GM12864 (cell line): ENCODE measurements at places on chromosomes 13 and 19.

DNA sequence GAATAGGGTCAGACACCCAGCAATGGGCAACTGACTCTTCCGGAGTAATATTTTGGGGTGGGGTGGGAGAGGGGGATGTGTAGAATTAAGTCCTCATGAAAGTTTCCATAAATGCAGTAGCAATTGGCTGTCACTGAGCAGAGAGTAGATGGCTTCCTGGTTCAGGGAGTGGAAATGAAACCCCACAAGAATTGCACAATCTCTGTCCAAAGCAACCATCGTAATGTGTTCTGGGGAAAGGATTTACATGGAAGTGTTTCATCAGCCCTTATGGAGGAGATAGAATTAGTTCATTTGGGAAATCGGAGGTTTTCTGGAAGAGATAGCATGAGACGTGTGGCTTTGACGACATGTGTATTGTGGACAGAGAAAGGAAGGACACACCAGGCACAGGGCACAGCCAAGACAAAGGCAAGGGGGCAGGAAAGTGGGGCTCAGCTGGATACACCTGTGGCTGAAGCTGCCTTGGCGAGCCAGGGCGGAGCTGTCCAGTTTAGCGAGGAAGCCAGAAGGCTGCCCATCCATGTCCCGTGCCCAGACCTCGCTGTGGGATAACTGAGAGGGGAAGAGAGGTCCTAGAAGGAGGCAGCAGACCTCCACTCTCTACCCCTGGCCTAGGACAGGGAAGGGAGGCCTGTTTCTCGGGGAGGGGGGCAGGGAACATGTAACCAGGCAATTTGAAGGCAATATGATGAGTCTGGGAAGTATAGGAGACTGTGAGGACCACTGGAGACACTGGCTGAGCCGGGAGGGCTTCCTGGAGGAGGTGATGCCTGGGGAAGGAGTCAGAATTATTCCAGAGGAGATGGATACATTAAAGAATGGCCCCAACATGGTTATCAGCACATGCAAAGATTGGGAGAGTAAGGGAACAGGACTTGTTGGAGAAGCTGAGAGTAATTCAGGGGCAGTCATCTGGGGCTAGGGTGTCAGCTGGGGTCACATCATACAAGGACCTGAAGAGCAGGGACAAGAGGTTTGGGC is 2.6 kb upstream of the CLEC4G start:
- DNase-seq: no peak

- no peak for DNase-seq
Observed at GRCh38 chr13:114151565-114152284, 19.3 kb upstream of the RASA3 start.

- DNase-seq: no peak
Observed at GRCh38 chr13:47110141-47110540, 213.3 kb upstream of the HTR2A start.

DNA sequence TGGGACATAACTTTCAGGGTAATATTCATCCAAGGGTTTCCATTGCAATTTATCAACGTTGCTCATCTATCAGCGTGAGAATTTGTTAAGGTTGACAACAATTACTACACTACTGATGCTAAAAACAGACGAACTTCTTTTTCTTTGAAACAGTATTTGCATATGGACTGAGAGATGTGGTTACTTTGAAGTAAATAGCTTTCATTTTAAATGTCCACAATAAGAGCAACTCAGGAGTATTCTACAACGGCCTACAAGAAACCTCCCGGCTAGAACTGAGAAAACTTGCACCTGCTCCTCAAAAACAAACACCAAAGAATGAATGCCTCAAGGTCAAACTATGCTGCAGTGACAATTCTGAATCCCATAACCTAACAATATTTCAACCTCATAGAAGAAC is 238.4 kb downstream of the IRS2 start:
- DNase-seq: no peak

DNA sequence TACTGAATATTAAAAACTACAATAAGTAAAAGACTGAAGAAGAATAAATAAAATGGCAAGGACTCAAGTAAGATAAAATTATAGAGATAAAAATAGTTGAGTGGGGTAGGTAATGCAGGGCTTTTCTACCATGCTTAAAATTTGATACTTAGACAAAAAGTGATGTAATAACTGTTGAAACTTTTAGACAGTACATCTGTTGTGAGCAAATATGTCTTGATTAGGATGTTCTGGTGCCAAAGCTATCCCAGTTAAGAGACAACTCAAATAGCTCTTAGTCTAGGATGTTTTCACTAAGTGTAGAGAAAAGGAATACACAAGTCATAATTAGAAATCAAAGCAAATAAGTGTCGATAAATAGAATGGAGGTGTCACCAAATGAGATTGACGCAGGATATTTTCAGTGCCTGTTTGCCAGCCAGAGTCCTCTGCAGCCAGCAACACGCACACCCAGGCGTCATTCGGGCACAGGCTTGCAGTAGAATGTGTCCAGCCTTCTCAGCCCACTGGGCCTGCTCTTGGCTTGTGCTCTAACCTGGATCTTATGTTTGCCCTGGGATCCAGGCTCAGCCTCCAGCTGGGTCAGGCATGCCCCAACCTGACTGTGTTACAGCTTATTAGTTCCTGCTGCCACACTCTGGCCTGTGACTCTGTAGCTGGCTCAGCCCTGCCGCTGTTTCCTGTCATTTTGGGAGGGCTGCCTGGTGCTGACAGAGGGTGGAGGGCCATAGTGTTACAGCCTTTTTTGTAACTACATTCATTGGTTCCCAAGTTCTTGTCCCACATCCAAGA is 766.2 kb downstream of the PCDH17 start:
- DNase-seq: no peak

- no peak for DNase-seq
Observed at GRCh38 chr19:38736413-38737280, 7.6 kb downstream of the CAPN12 start.

DNA sequence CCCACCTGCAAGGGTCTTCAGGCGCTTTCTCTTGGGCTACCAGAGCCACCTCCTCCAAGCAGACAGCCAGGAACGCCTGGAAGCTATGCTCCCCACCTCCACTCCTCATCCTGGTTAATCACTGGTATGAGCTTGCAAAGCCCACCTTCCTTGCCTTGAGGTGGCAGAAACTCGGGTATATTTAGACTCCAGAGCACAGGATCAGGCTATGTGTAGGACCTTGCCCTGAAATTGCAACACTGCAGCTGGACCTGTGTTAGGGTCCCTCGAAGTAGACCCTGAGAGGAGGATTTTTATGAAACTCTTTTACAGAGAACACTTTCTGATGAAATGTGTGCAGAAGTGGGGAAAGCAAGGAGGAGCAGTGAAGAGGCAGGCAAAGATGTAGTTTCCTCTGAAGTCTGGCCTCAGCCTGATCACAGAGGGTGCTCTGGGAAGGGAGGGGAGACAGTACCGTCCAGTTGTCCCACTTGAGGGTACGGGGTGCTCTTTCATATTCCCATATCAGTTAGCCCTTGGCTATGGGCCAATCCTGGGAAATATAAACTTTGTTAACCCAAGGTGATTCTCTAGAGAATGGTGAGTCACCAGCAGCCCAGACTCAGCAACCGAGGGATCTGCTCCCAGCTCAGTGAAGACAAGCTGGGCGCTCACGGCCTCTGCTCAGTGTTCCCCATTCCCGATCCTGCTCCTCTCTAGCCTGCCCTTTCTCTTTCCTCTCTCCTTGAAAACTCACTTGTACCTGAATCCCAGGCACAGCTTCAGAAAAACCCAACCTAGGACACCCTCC is 157.9 kb downstream of the UQCRFS1 start:
- DNase-seq: no peak

- DNase-seq: no peak
Observed at GRCh38 chr13:42392716-42393572, 121.0 kb downstream of the AKAP11 start.

GRCh38 chr13:46051968-46052318 is 603 bp downstream of the ZC3H13 start:
- DNase-seq: no peak

GRCh38 chr19:41940731-41941409 is 12.6 kb upstream of the ERFL start:
- DNase-seq: no peak

GRCh38 chr13:38530492-38530891 is 156.4 kb upstream of the FREM2 start:
- no peak for DNase-seq

- DNase-seq: peak; percentile 35
Observed at GRCh38 chr13:100542826-100543156, 45.8 kb downstream of the GGACT start.

- DNase-seq: no peak
Observed at GRCh38 chr13:110454227-110454859, 107.2 kb downstream of the RAB20 start.

GRCh38 chr19:6890938-6891337 is 3.6 kb downstream of the ADGRE1 start:
- no peak for DNase-seq

GRCh38 chr19:40555978-40556689 is 20.5 kb upstream of the SHKBP1 start:
- no peak for DNase-seq

DNA sequence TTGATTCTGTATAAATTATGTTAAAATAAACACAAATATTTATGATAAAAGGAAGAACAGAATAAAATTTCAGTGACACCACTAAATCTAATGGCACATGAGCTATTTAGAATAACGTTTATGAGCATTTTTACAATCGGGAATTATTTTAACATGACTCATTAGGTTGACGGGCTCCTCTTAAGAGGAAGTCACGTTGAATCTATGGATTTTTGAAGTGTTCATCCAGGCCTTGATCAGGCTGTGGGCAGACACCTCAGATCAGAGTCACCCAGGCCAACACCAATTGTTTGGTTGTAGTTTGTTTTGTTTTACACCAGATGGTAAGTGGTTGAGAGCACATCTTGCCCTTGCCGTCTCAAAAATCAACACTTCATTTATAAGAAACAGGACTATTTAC is 257.8 kb downstream of the FOXO1 start:
- DNase-seq: no peak

DNA sequence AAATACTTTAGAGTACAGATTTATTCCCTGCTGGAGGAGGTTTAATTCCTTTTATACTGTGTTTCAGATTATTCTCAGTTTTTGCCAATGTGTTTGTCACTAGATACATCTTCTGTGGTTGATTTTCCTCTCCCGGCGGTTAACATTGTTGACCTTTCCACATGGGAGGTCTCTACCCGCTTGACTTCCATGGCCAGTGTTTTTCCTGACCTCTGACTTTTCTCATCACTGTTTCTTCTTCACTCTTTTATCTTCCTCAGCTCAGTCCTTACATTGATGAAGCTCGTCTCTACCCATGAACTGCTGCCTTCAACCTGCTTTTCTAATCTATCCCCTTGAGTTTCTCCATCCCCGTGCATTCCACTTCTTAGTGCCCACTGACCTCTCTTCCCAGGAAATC is 517.4 kb downstream of the GPC6 start:
- no peak for DNase-seq

GRCh38 chr19:55930996-55931515 is 1.1 kb downstream of the NLRP13 start:
- peak; percentile 7 for DNase-seq

- DNase-seq: no peak
Observed at GRCh38 chr13:49836516-49836915, 44.0 kb upstream of the KPNA3 start.

DNA sequence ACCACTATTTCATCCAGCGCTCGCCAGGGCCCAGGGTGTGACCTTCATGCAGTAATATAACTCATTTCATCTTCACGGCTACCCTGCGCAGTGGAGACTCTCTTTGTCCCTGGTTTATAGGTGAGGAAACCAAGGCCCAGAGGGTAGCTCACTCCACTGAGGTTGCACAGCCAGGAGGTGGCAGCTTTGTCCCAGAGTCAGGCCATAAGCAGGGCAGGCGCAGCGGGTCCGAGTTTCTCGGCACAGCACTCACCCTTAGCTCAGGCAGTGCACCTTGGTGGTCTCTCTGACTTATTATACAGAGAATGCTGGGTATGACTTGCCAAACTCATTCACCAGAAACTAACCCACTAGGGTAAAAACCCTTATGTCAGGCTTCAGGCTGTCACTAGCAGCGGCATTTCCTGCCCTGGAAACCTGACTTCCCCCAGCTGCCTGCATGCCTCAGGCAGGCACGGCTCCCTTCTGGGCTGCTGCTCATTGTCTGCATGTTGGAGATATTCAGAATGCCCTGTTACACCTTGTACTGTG is 24.5 kb downstream of the PPP5C start:
- no peak for DNase-seq

DNA sequence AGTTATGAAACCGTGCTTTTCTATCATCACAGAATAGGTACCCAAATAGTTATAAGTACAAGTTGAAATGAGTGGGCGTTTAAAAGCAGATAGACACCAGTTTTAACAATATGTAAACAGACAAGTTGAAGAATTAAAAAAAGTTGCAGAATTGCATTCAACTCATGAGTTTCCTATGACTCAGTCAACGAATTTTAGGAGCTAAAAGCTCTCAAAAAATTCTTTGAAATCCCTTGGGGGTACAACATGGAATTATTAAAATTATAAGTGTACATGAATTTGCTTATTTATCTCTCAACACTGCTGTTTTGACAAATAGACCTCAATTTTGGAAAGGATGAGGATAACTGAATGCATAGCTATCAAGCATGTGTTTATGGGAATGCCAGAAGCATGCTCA is 693.4 kb downstream of the PCDH9 start:
- no peak for DNase-seq
